ENCODE measurements at places on chromosomes 13 and 19.

GRCh38 chr13:36806102-36806501, 12.9 kb upstream of the RFXAP start:
- no peak for DNase-seq

DNA sequence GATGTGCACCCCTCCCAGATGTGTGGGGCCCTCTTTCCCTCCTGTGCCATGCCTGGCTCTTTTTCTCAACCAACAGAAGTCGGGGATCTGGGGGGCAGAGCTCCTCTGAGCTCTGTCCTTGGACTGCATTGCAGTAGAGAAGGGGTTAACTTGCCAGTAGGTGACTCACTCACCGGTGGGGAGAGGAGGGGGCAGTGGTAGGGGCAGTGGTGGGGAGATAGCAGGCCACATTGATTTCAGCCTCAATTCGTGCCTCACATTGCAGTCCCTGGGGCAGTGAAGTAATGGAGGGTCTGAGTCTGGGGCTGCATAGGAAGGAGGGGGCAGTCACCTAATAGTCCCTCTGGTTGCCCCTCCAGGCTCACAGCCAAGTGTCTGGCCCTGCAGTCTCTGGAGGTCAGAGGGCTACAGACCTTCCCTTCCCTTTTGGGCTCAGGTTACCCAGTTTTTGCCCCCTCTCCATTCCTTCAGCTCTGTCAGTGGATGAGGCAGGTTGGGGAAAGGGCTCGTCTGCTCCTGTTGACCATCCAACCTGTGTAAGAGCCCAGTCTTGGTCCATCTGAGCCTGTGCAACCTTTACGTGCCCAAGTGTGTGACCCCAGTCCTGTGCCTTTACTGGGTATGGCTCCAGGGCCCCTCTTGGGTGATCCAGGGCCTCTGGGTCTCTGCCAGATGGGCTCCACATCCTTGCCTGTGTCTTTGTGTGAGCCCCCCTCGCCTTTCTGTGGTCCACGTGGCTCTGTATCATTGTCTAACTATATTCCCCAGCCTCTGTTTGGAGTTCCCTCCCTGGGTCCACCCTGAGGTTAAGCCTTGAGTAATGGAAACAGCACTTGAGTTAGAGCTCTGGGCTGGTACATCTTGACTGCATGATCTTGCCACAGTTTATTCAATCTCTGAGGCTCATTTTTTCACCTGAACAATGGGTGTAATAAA, 13.0 kb downstream of the CIC start:
- no peak for DNase-seq

DNA sequence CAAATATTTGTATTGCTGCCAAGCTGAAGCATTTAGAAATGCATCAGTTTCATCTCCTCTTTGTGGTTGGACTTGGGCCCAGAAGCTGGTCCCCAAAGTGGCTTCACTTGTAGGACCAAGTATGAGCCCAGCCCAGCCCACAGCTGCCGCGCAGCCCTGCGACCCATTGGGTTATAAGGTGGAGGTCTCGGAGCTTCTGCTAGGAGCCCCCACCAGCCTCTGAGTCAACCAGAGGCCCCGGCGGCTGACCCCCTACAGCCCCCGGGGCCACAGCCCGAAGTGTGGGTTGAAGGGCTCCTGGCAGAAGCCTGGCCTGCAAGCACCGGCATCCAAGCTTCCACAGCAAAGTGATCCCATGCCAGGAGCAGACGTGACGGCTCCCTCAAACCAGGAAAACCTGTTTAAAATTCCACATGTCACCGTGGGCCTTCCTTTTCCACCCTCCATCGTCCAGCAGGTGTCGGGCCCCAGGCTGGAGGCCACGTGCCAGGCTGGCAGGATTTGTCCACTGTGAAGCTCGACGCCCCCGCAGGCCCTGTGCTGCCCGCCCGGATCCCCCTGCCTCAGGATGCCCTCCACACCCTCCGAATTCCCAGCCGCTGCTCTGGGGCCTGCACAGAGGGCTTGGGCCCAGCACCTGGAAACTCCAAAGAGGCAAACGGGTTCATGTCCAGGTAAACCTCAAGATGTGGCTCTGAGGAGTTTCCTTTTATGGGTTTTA, 54.7 kb downstream of the C13orf46 start:
- DNase-seq, result peak; percentile 46

- no peak for DNase-seq
These were observed 32.6 kb upstream of the SLC46A3 start for GRCh38 chr13:28751175-28751960.

- no peak for DNase-seq
These were observed 8.8 kb downstream of the PPP1R13L start for GRCh38 chr19:45395821-45396617.

DNA sequence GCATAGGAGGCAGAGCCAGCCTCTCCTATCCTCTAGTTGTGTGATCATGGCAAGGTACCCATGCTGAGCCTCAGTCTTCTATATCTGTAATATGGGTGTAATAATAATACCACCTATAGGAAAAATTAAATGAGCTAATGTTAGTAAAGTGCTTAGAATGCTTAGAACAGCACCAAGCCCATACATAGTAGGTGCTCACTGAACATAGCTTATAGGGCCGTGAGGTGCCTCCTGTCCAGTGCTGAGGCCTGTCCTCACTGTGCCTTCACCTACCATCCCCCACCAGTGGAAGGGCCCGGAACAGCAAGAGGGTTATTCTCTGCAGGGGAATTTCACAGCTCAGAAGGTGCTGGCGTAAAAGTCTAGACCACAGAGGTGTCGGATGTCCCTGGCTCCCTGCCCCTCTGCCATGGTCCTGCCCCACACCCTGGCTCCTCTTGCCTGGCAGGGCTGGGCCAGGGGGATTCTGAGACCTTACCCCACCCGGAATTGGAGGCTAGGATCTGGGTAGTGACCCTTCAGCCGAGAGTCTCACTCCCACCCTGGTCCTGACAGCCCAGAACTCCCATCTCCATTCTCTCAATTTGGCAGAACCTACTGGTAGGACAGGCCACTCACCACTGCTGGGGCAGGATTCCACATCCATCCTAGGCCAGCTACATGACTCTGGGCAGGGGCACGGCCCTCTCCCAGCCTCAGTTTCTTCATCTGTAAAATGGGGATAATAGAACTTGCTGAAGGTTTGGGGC, 2.2 kb upstream of the SCN1B start:
- no peak for DNase-seq

DNA sequence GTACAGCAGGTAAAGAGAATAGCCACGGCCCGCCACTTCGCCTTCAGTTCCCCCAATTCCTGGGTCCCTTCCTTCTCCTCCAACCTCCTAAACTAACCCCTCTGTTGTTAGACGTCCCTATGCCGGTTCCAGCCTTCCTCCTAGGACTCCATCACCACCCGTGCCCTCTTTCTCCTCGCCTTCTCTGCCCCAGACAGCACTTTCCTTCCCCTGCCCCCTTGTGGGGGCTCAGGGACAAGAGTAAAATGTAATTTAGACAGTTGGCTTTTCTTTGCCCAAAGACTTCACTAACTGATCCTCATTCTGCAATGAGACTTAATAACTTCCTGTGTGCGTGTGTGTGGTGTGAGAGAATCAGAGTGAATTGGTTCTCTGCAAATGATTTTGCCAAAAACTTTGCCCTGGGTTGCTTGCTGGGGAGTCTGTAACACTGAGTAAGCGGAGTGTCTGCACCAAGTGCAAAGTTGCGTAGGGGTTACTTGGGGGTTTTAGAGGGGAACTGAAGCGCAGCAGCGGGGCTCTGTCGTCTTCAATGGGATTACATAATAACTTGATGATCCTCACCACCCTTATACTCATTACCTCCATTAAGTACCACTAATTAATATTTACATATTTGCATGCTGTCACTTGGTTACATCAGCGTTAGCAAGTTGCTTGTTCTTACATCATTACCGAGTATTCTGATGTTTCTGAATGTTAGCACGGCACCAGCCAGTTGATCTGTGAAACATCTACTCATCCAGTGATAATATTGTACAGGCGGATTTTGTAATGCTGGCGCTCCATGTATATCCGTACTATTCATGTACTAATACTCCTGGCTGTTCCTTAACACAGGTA, 19.9 kb upstream of the SGCG start:
- no peak for DNase-seq

GRCh38 chr13:72677431-72677830, 50.0 kb downstream of the MZT1 start:
- DNase-seq, result no peak

- DNase-seq, result no peak
These were observed 110.2 kb downstream of the STK24 start for GRCh38 chr13:98466634-98467236.

- DNase-seq, result no peak
These were observed 4.6 kb downstream of the GRIN2D start for GRCh38 chr19:48398102-48398374.

- DNase-seq, result no peak
These were observed 5.8 kb downstream of the LSR start for GRCh38 chr19:35254341-35255297.

GRCh38 chr13:78121001-78121400, 202.4 kb upstream of the EDNRB start:
- no peak for DNase-seq

DNA sequence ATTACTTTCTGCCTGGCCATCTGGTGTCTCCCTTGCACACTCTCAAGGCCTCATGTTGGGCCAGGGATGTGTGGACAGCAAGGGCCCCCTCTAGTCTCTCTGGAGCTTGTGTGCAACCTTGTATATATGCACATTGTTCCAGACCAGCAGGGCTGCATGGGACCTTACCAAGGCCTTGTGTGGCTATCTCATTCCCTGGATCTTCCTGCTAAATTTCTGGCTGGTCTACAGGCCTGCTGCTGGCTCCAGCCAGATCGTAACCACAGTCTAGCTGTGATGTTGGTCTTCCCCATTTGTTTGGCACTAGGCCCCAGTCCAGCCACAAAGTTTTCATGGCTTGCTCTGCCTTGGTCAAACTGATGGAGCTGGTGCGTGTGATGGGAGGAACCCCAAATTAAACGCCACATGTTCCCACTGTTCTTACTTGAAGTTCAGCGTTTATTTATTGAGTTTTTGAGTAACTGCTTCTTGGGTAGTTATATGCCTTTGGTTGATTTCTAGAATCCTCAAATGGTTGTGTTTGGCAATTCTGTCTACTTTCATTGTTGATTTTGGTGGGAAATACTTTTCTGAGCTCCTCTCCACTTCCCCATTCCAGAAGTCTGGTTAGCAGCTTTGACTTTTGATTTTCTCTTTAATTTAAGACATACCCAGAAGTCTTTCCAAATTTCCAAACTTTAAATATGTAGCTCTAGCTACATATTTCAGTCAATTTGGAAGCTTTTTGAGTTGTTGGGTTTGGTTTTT, 56.4 kb downstream of the SIPA1L3 start:
- no peak for DNase-seq

DNA sequence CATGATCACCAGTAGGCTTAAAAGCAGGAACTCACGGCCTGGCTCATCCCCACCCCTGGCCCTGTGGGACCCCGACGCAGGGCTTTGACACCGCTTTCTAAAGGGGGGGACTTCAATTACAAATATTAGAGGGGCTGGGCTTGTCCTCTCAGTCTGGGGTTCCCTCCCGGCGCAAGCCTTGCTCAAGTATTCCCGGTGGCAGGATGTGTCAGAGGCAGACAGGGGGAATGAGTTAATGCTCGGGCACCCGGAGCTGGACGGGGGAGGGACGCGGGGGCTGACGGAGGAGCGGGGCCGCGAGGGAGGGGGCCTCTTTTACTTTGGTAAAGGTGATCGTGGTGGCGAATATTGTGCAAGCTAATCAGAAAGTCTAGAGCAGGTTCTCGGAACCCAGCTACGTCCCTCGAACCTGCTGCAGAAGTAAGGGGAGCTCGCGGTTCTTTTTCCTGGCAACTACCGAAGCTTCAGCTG, 1.1 kb downstream of the FGF14 start:
- no peak for DNase-seq

DNA sequence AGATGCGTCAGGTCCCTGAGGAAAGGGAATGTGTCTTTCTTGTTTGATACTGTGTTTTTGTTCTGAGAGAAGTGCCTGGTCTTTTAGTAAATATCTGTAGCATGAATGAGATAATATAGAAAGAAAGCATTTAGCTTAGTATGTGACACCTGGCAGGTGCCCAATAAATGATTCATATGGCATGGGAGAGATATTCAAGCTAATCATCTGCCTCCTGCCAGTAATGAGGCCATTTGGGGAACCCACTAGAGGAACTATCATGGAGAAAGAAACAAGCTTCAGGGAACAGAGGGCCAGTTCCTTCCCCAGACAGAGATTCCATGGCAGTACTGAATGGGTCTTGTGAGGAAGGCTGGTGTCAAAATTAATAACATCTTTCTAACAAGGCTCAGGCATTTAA, 603.9 kb downstream of the DCT start:
- DNase-seq, result no peak

- no peak for DNase-seq
These were observed 552 bp upstream of the GRWD1 start for GRCh38 chr19:48445256-48445605.

DNA sequence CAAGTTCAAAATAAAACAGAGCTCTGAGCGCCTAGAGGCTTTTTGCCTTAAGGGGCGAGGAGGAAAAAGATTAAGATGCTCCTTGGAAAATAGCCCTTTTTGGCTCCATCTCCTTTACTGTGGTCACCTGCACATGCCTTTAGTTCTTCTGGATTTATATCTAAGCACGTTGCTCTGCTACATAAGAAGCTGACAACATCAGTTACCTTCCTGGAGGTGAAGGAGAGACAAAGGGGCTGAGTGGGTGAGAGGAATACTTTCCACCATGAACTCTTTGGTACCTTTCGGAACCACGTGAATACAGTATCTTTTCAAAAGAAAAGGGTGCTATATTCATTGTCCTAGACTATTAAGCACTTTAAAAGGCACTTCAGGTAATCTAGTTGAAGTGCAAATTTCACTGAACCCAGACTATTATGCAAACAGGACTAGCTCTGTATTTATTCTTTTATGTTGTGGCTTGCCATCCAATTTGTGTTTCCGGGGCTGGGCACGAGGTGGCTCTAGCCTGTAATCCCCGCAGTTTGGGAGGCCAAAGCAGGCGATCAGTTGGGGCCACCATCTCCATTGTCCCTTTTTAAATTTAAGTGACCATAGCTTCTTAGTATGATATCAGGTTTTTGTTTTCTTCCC, 201.5 kb downstream of the TM9SF2 start:
- no peak for DNase-seq

DNA sequence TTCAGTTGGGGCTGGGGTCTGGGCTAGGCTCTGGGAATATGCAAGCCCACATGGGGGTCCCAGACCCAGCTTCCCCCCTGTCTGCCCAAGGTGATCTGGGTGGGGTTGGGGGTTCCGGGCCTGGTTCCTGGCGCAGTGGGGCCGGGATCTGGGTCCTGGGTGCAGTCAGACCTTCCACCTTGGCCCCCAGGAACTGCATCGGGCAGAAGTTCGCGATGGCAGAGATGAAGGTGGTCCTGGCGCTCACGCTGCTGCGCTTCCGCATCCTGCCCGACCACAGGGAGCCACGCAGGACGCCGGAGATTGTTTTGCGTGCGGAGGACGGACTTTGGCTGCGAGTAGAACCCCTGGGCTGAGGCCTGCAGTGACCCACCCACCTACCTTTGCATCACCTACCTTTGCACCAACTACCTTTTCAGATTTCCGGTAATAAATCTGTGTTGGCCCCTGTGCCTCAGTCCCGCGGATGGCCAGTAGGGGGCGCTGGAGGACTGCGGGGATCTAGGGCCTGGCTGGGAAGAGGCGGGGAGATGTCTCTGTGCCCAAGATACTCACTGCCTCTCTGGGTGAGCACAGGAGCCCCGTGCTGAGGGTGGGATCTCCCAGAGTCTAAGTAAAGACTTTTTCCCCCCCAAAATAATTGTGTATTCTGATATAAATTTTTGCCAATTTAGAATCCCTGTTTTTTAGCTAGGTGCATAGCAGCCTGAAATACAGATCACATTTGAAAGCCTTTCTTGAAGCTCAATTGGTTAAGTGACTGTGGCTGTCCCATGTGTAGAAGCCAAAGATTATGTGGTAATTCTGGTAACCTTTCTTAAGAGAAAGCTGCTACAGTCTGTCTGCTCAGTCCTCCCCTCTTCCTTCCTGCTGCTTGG, 11.5 kb upstream of the CYP4F3 start:
- peak; percentile 89 for DNase-seq

Data from breast epithelium (tissue), 4 donors.